ENCODE measurements at places on chromosomes 7 and 10.

DNA sequence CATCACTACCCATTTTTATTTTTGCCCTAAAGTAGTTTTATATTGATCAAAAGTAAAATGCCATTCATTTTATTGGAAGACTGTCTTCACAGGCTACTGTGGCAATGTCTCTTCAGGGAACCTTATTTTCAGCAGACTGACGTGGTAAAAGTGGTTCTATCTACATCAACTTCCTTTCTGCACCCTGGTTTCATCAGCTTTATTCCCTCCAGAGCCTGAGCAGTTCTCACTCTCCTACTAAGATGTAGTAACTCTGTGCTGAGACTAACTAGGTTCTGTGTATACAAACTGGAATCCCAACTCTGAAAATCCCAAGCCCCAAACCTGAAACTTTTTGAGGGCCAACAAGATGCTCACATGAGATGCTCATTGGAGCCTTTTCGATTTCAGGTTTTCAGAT, 155.3 kb downstream of the SFMBT2 start:
- DNase-seq = no peak

DNA sequence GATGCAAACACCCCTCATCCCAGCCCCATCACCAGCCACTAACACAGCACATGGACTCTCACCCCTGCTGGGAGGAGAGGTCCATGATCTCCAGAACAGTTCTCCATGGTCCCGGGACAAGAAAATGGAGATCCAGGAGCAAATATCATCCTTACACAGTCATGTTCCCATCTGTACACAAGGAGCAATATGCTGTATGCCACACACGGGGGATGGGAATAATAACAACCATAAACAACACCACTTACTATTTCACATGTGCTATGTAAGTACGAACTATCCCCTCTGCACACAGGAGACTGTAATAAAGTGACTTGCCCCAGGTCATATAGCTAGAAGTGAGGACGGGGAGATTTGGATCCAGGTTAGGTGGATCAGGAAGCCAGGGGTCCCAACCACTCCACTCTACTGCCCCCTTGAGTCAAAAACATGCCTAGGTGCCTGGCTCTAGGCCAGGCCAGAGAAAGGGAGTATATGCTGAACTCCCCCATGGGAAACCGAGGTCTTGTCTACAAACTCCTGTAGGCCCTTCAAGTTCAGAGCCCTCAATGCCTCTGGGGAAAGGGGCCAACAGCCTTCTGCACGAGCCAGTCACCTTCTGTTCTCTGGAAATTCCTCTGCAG, 34.1 kb downstream of the LRRC20 start:
- DNase-seq = no peak

GRCh38 chr10:6299234-6299633, 96.5 kb downstream of the PFKFB3 start:
- DNase-seq = no peak

- no peak for DNase-seq
These were observed 104.6 kb upstream of the CACNA2D1 start for GRCh38 chr7:82548141-82548688.

DNA sequence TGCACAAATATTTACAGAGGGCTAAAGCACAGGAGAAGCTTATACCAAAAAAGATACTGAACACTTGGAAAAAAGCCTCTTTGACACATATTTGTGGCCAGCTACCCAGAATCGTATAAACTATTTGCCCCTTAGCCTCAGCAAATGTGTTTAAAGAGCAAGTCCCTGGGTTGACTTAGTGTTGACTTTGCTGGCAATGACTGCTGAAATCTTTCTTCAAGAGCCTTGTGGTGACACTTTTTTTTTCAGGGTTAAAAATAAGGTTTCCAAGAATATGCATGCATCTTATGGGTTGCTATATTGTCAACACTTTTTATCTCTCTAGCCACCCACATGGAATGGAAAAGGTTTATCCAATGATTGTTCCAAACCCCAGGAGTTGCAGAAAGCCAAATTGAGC, 14.9 kb upstream of the PLEKHS1 start:
- no peak for DNase-seq

- DNase-seq = no peak
These were observed 43.5 kb upstream of the CACUL1 start for GRCh38 chr10:118798231-118798662.

GRCh38 chr7:122316467-122317388, 12.2 kb upstream of the FEZF1 start:
- no peak for DNase-seq

GRCh38 chr10:44857363-44858016, 53.6 kb upstream of the TMEM72 start:
- peak; percentile 3 for DNase-seq

- DNase-seq = no peak
These were observed 5.8 kb downstream of the NUDCD3 start for GRCh38 chr7:44484482-44485313.

DNA sequence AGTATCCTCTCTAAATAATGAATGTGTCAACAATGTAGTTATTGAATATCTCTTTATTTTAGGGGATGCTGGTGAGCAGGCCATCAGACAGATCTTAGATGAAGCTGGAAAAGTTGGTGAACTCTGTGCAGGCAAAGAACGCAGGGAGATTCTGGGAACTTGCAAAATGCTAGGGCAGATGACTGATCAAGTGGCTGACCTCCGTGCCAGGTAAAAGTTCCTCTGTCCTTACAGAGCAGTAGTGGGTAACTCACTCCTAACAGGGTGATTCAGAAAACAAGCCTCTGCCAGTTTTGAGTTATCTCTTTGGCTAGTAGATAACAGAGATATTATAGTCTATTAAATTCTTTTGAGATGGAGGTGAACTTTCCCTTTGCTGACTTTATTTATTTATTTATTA, 67.3 kb downstream of the AP3M1 start:
- DNase-seq = no peak

GRCh38 chr10:112896273-112896672, 53.8 kb upstream of the TCF7L2 start:
- no peak for DNase-seq

- DNase-seq = no peak
These were observed 4.0 kb downstream of the ITGA8 start for GRCh38 chr10:15715619-15716227.

Measured in activated CD4-positive, CD25-positive, alpha-beta regulatory T cell (primary cell).